ENCODE measurements at places on chromosomes 11 and 22. TPM values are rescaled to one million over a fixed set of nuclear protein-coding genes. Genes with fewer than 3 reads are reported as not detected.

CARD16 gene
- total RNA-seq = 7.5 TPM

ZDHHC5 gene
- 78.5 TPM for total RNA-seq

POLR2L gene
- 519 TPM for total RNA-seq

LGR4 gene
- 13.9 TPM for total RNA-seq

RHOD gene
- 20.3 TPM for total RNA-seq

SHISA8 gene
- not detected for total RNA-seq

OR8D4 gene
- not detected for total RNA-seq

ARHGAP42 gene
- total RNA-seq = 0.77 TPM

CABP4 gene
- not detected for total RNA-seq

L3MBTL2 gene
- total RNA-seq = 26.3 TPM

MFRP gene
- total RNA-seq = not detected

OMP gene
- total RNA-seq = not detected

NFAM1 gene
- not detected for total RNA-seq

TEF gene
- total RNA-seq = 7.0 TPM

MS4A1 gene
- total RNA-seq = not detected

HSPB2 gene
- 1.4 TPM for total RNA-seq

SMTNL1 gene
- total RNA-seq = not detected
